ENCODE measurements at places on chromosomes 16 and 17.
A peak's percentile ranks its signal among the peaks of the same experiment; 100 is the strongest.

- DNase-seq, result no peak
Measured at GRCh38 chr16:28187595-28188004, 24.2 kb downstream of the XPO6 start.

DNA sequence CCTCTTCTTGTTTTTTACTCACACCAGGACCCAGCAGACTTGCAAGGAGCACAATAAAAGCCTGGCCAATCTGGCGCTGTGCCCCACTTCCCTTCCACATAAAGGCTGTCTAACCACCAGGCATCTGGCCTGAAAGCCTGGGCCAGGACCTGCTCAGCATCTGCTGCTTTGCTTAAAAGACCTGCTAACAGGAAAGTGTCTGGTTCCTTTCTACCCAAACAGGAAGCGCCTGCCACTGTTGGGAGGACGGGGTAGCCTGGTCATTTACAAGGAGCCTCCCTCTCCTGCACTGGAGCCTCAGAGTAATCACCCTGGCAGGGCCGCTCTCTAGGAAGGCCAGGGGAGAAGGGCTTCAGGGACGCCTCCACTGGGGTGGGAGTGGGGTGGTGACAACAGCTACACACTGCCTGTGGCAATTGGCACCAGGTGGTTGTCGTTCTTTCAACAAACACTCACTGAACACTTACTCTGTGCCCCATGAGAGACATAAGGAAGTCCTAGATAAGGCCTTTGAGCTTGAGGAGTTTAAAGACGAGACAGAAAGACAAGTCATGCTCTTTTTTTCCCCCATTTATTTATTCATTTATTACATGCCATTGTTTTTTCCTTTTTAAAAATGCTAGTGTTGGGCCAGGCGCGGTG lies 6.3 kb upstream of the MMP28 start:
- DNase-seq, result no peak

GRCh38 chr17:3796110-3796821 lies 4.7 kb downstream of the ITGAE start:
- peak; percentile 44 for DNase-seq

DNA sequence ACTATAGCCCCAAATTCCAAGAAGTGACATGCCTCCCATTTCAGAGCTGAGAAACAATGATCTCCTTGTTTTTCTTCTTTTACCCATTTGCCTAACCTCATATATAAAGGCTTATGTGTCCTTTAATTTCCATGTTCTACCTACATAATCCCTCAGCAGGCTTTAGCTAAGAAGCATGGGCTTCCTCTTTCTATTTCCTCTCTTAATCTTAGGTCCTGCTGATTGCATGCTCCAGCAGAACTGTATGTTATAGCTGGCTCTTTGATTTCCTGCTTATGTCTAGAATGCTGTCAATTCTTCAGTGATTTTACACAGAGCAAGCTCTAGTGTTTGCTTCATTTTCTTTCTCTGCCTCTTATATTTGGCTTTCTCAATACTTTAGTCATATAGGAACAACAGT lies 151.7 kb upstream of the COX10 start:
- DNase-seq, result no peak

- no peak for DNase-seq
Measured at GRCh38 chr17:19409509-19409908, 1.5 kb upstream of the RNF112 start.

DNA sequence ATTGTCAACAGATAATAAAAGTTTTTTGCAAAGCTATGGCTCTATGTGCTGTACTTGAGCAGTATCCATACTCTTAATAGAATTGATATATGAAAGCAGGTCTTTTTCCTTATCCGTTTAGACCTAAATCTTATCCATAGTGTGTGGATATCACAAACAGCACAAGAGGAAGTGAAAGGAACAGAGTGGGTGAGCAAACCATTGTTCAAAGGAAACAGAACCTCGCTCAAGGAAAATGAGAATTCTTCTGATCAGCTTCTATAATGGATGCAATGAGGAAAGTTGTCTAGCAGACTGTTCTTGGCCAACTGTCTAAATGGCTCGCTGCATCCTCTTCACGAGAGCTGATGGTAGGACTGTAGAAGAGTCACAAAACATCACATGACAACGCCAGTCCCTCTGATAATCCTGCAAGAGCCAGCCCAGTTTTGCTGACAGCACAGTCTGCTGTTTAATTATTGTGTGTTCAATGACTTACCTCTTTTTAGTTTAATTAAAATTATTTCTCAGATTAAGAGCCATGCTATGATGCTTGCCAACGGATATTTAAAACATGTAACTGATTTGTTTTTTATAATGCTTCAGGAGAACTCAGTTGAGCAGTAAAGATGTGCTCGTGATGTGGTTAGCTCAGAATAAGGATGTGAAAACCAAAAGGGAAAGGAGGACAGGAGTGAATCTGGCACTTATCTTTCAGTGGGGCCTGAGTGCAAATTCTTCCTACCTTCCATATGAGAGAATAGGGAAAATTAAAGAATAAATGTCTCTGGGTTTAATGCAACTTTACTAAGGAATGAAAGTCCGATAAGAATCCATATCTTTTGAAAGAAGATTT lies 38.5 kb downstream of the WWOX start:
- no peak for DNase-seq

GRCh38 chr16:75416904-75417565 lies 16.3 kb downstream of the CFDP1 start:
- DNase-seq, result no peak

DNA sequence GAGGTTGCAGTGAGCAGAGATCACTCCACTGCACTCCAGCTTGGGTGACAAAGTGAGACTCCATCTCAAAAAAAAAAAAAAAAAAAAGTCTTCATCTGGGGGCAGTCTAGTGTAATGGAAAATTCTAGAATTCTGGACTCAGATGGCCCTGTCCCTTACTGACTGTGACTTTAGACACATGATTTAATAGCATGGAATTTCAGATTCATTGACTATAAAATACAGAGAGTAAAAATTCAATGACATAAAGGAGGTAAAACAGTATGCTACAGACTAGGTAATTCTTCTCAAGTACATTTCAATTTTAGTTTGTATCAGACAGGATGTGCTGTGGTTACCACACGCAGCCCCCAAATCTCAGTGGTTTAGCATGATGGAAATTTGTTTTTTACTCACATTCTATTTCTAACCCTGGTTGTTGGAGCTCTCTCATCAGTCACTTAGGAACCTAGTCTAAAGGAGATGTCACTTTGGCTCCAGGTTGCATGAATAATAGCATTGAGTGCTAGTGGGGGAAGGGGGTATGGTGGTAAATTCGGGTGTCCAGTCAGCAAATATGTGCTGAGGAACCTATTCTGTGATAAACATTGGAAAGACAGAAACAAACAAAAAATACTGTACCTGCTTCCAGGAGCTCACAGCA lies 444.0 kb downstream of the XYLT1 start:
- DNase-seq, result no peak

DNA sequence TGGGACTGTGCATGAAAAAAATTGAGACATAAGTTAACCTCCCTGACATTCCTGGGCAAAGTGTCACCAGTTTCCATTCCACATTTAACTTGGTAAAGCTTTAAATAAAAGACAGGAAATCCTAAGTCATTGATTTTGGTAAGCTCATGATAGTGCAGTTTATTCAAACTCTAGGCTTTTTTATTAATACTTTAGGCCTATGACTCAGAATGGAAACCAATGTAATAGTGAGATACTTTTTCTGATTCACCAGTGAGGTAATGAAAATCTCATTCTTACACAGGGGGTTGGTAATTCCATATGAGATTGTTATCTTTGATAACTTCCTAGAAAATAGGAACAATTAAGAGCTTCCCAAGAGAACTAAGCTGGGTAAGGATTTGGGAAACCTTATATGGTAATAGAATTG lies 91.1 kb downstream of the NLK start:
- DNase-seq, result no peak

GRCh38 chr17:35743626-35744328 lies 9.3 kb downstream of the GAS2L2 start:
- DNase-seq, result no peak

GRCh38 chr16:84314814-84315213 lies 20.1 kb downstream of the WFDC1 start:
- DNase-seq, result no peak

- no peak for DNase-seq
Measured at GRCh38 chr16:27413956-27414355, 12.0 kb downstream of the IL21R start.

DNA sequence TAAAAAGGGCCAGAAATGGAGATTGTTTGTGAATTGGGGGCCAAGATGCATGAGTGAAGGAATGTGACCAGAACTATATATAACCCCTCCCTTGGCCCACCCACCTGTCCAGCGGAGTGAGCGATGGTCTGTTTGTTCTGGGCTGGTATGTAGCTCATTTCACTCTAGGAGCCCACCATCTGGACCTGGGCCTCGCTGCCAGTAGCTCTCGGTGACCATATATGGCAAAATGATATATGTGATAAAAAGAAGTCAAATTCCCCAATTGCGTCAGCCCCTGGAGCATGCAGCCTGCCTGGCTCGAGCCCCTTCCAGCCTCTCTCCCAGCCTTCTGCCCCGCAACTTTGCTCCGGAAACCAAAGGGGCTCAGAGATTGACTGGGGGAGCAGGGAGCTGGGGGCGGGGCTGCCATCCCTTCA lies 47.3 kb downstream of the CCDC42 start:
- DNase-seq, result no peak

- DNase-seq, result no peak
Measured at GRCh38 chr16:1053121-1053521, 19.4 kb upstream of the SSTR5 start.

DNA sequence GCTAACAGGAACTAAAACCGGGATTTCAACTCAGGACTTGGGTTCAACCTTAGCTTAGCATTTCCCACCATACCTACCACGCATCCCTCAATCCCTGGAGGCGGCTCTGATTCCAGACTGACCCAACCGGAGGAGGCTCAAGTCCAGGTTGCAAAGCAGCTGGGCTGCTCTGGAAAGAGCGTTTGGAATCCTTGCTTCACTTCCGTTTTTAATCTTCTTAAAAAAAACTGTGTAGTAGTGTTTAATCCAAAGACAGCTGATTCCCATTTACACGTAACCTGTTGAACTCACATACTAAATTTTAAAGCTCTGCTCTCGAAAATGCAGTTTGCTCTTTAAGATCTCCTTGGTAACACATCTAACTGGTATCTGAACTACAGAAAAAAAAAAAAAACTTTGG lies 50.0 kb downstream of the NXN start:
- DNase-seq, result no peak

DNA sequence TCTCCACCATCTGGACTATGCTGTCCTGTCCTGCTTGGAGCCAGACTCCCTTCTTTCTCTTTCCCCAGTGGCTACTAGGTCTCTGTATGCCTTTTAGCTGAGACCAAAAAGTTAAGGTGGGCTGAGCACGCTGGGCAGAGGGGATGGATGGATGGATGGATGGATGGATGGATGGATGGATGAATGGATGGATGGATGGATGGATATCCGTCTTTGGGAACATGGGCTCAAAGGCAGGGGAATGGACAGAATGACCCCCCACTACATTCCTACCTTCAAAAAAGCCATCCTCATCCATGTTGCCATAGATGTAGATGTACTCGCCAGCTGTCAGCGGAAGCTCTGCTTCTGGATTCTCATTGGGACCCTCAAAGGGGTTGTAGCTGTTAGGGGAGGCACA lies 12.8 kb downstream of the TSPOAP1 start:
- no peak for DNase-seq

DNA sequence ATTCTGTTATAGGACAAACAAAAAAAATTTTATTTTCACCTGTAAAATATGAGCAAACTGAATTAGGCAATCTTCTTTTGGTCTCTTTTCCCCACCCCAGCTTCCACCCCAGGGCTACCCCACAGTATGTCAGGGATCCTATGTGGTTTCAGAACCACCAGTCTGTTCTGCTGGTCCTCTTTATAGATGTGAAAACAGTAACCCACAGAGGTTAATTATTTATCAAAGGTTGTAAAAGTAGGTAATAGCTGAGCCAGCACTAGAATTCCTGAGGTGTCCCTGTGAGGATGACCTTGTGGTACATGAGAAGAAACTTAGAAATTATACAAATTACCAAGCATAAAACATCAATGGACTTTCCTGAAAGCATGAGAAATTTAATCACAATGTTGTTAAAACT lies 428.7 kb downstream of the CNTNAP4 start:
- no peak for DNase-seq

GRCh38 chr17:38343608-38344419 lies at the start of gene GPR179:
Gene GPR179, minus strand, starts transcription at chr17:38343956. Its CDS starts 167 bp downstream, at chr17:38343789.
- DNase-seq, result no peak

- DNase-seq, result no peak
Measured at GRCh38 chr17:72120642-72121163, at the start of gene SOX9. Gene SOX9, plus strand, starts transcription at chr17:72121020. Its CDS starts 372 bp downstream, at chr17:72121392.

DNA sequence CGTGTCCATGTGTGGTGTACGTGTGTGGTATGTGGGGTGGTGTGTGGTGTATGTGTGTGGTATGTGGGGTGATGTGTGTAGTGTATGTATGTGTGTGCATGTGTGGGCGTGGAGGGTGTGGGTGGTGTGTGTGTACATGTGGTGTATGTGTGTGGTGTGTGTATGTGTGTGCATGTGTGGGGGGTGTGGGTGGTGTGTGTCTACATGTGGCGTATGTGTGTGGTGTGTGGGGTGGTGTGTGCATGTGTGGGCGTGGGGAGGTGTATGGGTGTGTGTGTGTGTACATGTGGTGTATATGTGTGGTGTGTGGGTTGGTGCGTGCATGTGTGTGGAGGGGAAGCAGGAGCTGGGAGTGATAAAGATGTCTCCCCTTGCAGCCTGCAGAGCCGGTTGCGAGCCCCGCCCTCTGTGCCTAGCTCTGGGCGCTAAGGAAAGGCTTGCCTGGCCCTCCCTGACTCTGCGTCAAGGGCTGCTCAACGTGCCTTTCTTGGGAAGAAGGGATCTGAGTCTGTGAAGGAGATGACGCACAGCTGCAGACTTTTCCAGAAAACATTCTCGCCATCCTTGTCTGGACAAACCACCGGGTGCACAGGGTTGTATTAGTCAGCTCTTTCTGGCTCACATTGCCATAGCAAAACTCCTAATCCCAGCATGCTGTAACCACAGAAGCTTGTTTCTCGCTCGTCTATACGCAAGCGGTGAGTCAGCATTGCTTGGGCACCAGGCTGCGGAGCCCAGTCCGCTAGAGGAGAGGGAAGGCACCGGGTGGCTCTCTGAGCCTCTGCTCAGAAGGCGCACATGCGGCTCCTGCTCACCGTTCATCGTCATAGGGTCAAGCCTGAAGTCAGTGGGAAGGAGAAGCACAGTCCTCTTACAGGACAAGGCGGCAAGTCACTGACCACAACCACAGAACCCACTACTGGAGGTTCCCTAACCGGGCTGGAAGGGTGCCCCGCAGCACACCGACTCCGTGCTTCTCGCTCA lies 2.0 kb upstream of the CD300H start:
- DNase-seq, result no peak

GRCh38 chr17:79388556-79389295 lies 222.1 kb downstream of the RBFOX3 start:
- no peak for DNase-seq

DNA sequence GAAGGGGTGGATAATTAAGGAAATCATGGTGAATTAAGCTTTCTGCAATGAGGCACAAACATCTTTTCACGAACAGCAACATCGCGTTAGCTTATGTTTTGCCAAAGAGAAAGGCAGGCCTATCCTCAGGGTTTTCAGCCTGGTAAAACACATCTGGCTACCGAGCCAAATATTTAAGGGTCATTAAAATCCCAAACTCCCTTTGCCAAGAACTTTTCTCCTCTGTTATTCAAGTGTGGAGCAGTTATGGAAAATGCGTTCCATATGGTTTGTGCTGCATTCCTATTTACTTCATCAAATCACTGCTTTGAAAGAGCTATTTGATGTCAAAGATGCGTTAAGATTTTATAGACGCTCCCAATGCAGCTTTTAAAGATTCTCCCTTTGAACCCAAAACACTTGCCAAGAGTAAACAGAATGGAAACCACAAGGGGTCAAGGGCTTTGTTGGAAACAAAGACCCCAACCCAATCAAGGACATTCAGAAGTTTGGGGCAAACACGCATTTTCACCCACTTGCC lies 308.3 kb upstream of the CDH5 start:
- no peak for DNase-seq

Measured in activated CD4-positive, CD25-positive, alpha-beta regulatory T cell (primary cell).